ENCODE measurements at places on chromosomes 1 and 21.

GRCh38 chr1:165580931-165581871, 37.4 kb downstream of the LRRC52 start:
- DNase-seq, result no peak

GRCh38 chr1:232923739-232924386, 26.5 kb upstream of the NTPCR start:
- no peak for DNase-seq

DNA sequence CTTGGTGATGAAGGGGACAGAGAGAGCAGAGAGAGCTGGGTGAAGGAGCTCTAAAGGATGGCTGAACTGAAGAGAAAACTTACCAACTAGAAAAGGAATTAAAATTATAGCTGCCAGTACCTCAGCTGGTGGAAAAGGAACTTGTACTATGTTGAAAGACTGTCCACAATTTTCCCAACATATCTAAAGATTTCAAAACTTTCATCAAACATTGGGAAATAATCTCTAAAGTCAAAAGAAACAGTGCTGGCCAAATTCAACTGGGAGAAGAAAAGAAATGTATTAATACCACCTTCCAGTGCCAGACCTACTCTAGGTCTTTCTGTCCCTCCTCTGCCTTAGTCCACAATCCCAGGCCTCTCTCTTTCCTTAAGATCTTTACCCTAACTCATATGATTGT, 6.1 kb downstream of the SMG5 start:
- no peak for DNase-seq

DNA sequence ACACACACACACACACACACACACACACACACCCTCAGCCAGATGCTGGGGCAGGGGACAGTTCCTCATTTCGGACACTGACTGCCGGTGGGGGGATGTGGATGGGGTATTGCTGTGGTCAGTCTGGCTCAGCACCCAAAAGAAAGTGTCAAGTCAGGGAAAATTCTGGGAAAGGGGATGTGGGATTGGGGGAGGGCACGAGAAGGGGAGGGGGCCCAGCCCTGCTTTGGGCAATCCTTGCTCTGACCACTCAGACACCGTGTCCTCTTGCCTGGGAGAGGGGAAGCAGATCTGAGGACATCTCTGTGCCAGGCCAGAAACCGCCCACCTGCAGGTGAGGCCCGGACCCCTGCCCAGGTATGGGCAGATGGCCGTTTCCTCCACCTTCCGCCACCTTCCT, at the start of gene C1QC:
C1QC (plus strand) TSS at position 253 of the 400 bp plus-strand sequence. CDS start 391 bp downstream, outside the sequence.
- DNase-seq, result no peak

- DNase-seq, result peak; percentile 14
Observed at GRCh38 chr1:13812456-13813397, 112.7 kb downstream of the PRDM2 start.

GRCh38 chr1:3169665-3170356, 100.8 kb downstream of the PRDM16 start:
- DNase-seq, result no peak

DNA sequence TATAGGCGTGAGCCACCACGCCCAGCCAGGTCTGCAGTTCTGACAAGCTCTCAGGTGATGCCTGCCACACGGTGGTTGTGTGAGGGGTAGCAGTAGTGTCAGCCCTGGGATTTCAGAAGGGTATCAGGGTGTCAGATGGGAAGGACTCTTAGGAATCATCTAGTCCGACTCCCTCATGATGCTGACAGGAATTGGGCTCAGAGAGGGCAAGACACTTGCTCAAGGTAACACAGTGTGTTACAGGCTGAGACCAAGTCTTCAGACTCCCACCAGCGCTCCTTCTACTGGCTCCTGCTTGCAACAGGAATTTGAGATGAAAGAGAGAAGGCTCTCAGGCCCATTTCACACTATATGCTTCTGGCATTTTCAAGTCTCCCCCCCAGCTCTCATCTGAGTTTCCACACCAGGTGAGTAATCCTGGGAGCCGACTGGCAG, 6.9 kb downstream of the HTR1D start:
- DNase-seq, result no peak

DNA sequence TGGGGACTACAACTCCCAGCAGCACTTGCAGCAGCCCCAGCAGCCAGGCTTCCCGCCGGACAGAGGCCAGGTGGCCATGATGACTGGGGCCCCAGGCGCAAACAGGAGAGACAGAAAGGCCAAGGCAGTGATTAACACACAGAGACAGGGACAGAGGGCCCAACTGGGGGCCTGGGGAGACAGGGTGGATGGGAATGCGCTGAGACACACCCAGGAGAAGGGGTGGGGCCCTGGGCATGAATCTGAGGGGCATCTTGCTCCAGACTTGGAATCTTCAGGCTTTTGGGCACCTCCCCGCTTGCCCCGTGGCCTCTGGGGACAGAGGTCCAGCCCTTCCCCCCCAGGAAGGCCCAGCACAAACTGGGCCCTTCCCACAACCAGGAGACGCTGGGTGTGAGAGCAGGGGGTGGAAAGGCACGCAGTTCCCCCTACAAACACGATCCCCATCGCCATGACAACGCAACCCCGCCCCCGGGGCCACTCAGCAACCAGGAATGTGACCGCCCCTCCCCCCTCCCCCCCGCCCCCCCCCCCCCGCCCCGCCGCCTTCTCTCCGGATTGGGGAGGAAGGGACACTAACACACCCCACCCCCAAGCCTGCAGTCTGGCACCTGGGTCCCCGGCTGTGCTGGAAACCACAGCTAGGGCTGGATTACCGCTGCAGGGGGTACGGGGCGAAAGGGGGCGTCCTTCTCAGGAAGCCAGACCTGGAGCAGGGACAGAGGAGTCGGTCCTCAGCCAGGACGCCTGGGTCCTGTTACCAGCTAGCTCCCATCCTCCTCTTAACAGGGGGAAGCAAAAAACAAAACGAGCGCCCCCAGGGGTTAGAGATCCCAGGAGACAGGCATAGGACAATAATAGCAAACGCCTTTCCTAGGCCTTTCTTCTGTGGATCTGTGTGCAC, 4.5 kb downstream of the HDGF start:
- DNase-seq, result peak; percentile 96

- DNase-seq, result no peak
Observed at GRCh38 chr1:110523011-110523410, 4.0 kb upstream of the KCNA10 start.

DNA sequence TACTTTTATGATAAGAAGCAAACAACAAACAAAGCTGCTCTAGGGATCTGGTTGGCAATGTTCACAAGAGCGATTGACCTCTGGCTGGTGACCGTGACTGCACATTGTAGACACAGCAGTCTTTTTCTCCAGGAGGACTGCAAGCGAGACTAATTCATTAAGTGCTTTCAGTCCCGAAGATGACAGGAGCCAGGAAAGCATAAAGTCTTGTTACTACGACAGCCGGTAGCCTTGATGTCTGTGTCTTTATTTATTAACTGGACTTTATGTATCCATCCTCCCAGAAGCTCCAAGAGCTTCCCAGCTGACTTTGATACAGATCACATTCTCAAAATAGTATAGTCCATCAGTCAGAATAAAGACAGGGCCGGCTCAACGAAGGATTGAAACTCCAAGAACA, 18.2 kb downstream of the FAM163A start:
- no peak for DNase-seq

- DNase-seq, result no peak
Observed at GRCh38 chr1:94501935-94502334, 39.6 kb downstream of the F3 start.

DNA sequence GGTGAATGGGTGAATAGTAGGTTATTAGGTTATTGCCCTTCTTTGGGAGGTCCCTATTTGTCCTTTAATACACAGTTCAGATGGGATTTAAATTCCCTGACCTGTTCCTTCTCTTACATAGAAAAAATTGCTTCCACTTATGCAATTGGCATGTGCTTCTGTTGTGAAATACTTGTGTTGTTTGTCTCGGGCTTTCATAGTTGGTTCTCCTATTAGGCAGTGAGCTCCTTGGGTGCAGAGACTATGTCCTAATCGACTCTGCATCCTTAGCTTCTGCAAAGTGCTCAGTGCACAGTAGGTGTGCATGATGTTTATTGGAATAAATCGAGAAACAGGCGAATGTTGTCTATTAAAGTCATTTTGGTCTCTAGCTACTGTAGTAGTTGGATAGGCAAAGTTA, 1.3 kb upstream of the PDE4B start:
- no peak for DNase-seq

DNA sequence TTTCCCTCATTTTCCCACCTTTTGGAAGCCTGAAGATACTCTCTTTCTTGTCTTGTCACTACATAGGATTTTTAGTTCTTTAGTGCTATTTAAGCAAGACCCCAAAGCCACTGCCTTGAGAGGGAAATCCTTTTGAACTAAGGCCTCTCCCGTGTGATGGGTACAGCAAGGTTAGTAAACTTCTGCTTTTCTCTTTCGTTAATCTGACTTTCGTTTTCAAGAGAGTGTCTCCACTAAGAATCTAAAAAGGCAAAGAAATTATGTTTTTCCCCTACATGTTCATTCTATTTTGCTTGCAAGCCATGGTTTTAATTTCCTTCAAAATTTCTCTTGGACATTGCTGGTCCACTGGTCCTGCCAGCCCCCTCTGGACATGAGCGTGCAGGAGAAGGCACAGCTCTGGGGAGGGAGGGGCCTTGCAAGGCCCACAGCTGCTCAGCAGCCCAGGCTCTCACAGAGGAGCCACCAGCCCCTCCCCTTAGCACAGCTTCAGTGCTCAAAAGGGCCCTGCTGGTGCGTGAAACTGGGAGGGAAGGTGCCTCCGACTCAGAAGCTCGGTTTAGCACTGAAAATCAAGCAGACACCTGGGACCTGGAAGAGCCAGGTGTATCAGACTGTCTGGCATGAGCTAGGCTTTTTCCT, 210.9 kb upstream of the GALNT2 start:
- no peak for DNase-seq

GRCh38 chr21:18147678-18148077, 97.0 kb upstream of the CHODL start:
- DNase-seq, result no peak

GRCh38 chr1:91053630-91054029, 31.8 kb upstream of the ZNF644 start:
- DNase-seq, result no peak

DNA sequence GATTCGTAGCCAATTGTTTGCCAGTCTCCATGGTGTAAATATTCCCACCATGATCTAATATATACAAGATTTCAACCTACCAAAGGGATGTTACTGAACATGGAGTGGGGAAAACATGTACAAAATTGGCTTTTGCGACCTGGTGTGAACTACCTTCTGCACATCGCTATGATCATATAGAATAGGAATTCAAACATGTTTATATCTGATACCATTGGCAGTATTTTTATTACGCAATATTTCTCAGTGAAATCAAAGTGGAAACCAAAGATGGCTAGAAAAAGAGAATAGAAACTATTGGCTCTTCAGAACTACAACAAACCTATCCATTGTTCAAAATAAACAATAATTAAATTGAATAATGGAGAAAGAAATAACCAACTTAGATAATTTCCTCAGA, 285.1 kb downstream of the TPR start:
- DNase-seq, result no peak

DNA sequence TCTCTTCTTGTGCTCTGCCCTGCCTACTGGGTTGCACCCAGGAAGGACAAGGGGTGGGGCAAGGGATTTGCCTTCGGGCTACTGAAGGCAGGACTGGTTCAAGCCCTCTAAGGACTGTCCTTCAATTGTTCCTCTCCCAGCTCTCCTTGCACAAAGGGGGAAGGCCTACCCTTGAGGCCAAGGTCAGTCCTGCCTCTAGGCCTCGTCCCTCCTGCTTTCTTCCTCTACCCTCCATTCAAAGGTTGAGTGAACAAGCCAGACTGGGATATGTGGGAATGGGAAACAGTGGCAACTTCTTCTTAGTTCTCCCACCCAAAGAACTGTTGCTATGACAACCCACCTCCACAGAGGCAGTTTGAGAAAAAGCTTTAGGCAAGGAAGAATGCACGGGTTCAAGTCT, 2.7 kb downstream of the LURAP1 start:
- no peak for DNase-seq

DNA sequence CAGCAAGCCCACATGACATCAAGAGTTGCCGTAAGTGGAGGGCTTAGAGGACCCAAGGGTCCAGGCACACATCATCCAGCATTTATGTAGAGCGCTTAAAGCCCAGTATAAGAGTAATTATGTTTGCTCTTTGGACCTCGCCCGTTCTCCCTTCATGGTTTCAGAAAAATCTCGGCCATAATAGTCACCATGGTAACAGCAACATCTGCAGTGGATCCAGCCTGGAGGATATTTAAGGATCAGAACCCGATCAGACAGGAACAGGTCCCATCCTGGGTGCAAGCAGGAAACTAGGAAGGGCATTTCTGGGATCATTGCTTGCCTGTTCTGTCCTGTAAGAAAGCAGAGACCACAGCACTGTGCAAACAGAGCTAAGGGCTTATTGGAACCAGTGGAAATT, 89.9 kb upstream of the KAZN start:
- DNase-seq, result no peak

DNA sequence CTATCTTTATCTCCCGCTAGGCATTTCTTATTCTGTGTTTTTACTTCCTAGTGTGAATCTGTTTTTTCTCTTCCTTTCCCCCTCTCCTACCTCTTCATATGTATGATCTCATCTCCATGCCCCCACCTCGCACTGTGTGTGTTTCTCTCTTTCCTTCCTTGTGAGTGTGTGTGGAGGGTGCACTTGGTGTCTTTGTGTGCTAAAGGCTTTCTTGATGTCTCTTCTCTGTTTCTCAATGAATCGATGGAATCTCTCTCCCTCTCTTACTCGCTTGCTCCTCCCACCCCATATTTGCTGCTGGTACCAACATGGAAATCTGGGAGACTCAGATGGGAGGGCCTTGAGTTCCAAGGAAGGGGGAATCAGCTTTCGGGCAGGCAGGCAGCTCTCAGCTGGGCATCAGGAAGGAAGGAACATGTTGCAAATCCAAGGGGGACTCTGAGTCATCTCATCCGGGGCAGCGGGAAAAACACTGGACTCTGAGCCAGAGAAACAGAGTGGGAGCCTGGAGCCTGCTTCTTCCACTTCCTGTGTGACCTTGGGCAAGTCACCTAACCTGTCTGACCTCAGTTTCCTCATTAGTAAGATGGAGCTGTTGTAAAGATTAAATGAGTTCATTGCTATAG, 147.5 kb downstream of the PTPRU start:
- no peak for DNase-seq

DNA sequence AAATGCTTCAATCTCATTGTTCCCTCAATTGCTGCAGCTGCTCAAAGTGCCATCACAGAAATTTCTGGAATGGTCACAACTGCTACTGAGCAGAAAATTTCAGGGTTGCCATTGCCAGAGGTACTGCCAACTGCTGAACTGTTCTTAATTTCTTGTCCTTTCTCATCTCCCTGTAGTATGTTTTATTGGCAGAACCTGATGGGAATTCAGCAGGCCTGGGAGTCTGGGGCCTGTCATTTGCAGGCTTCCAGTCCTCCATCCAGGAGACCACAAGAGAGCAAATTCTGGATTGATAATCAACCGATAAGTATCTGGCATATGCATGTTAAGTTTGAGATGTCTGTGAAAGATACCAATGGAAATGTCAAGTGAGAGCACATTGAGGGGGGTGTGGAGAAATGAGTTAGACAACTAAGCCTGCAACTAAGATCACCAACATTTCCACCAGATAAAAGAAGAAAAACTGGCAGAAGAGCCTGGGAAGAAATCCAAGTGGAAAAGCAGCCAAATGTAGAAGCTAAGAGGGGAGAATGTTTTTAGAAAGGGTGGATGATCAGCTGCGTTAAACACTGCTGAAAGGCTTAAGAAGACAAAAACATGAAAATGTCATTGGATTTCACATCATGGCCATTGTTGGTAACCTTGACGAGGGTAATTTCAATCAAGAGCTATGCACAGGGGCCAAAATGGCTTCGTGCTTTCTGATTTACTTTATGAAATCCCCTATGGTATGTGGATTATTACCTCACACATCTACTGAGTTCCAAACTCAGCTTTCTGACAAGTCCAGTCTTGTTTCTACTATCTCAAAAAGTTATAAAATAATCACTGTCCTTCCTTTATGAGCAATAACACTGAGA, 648.1 kb downstream of the PLPP3 start:
- peak; percentile 69 for DNase-seq

GRCh38 chr21:19120591-19120990, 717.0 kb upstream of the TMPRSS15 start:
- no peak for DNase-seq

Data from right hindlimb (tissue), 1 donor.